ENCODE measurements at places on chromosomes 6 and 20.

DNA sequence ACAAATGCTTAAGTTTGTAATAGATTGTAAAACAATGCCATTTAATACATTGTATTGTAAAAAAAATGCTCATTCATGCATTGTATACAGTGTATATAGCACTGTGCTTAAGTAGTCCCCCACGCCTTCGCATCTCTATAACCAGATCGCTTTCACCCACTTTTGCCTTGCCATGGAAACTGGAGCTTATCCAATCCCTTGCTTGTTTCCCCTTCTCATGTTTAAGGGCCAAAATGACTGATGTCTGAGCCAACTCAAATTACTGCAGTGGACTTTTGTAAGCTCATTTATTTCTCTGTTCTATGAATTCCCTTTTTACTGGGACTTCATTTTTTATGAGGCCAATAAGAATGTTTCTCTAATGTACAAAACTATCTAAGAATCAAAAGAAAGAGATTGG is 730.9 kb upstream of the GJE1 start:
- no peak for DNase-seq

- DNase-seq, result no peak
Observed at GRCh38 chr20:57438552-57438951, 47.4 kb downstream of the RBM38 start.

DNA sequence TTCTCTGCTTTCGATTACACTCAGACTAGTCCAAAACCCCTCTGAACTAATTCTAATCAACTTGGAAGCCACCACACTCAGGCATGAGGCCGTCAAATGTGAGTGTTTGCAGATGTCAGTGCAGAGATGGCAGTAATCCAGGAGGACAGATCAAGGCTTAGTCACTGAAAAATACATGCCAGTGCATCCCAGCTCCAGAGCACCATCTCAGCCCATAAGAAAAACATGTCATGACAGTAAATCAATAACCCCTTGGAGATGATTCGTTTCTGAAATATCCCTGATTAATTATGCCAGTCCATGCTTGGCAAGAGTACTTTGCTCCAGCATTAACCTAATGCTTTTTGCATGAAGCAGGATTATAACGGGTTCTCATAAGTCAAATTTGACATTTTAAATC is 179.5 kb downstream of the ADAT2 start:
- DNase-seq, result no peak

- DNase-seq, result no peak
Observed at GRCh38 chr20:55079917-55080316, 604.5 kb downstream of the DOK5 start.

DNA sequence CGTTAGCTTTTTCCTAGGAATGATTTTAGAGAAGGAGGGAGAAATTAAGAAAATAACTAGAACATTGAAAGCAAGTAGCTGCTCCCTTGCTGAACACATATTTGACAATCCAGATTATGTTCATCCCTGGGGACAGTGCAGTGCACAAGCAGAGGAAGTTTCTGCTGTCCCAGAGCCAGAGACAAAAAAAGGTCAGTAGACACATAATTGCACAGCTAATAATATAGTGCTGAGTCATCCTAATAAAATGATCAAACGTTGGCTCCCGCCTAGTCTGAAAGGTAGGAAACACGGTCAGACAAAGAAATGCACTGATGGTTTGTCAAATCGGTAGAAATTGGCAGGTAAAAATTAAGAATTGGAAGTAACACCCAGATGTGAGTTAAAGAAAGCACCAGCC is 21.7 kb upstream of the SSTR4 start:
- DNase-seq, result no peak

- no peak for DNase-seq
Observed at GRCh38 chr6:130368576-130368975, 2.8 kb downstream of the TMEM200A start.

- peak; percentile 83 for DNase-seq
Observed at GRCh38 chr6:28589234-28589956, 63.7 kb downstream of the GPX5 start.

GRCh38 chr6:35485402-35485877 is 11.4 kb downstream of the TEAD3 start:
- peak; percentile 79 for DNase-seq

GRCh38 chr6:162631546-162631945 is 96.0 kb downstream of the PRKN start:
- DNase-seq, result no peak

All from Caco-2 (cell line).